ENCODE measurements at places on chromosomes 2 and 18. TPM values are rescaled to one million over a fixed set of nuclear protein-coding genes. Genes with fewer than 3 reads are reported as not detected.

- DNase-seq, result peak; percentile 90
Measured at GRCh38 chr2:119487434-119488244, 36.6 kb downstream of the SCTR start.

DNA sequence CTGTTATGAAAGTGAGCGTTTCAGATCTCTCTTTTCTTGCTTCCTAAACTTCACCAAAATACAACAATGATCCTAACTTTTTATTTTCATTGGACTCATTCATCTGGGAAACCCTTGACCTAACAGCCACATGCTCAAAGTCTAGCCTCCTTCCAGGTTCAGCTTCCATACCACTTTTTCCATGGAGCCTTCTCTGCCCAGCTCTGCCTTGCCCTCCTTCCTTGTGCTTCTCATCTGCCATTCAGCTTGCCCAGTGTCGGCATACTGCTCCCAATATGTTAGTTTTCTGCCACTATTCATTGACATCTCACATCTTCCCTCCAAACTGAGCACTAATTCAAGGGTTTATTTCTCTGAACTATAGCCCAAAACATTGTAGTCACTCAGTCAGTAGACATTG is 214.7 kb downstream of the RAD51AP2 start:
- DNase-seq, result no peak

GRCh38 chr2:229419158-229419557 is 148.1 kb upstream of the PID1 start:
- no peak for DNase-seq

SLC40A1 gene
- 19.2 TPM for total RNA-seq

LYG2 gene
- 0.15 TPM for total RNA-seq

KCNG3 gene
- 4.8 TPM for total RNA-seq
